ENCODE measurements at places on chromosomes 1 and 21. TPM values are rescaled to one million over a fixed set of nuclear protein-coding genes. Genes with fewer than 3 reads are reported as not detected.

SPRR2B gene
- not detected for total RNA-seq

DNA sequence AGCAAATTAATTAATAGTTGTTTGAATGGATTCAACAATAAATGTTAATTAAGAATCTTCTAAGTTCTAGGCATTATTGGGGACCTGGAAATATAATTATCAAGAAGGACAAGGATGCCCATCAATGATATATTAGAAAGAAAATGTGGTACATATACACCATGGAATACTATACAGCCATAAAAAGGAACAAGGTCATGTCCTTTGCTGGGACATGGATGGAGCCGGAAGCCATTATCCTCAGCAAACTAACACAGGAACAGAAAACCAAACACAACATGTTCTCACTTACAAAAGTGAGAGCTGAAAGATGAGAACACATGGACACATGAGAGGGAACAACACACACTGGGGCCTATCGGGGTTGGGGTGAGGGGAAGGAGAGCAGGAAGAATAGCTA is 141.4 kb upstream of the JUN start:
- DNase-seq, result no peak

- no peak for DNase-seq
Observed at GRCh38 chr21:17532292-17532691, 19.4 kb downstream of the CXADR start.

- no peak for DNase-seq
Observed at GRCh38 chr21:34017039-34017961, 56.1 kb upstream of the MRPS6 start.

DNA sequence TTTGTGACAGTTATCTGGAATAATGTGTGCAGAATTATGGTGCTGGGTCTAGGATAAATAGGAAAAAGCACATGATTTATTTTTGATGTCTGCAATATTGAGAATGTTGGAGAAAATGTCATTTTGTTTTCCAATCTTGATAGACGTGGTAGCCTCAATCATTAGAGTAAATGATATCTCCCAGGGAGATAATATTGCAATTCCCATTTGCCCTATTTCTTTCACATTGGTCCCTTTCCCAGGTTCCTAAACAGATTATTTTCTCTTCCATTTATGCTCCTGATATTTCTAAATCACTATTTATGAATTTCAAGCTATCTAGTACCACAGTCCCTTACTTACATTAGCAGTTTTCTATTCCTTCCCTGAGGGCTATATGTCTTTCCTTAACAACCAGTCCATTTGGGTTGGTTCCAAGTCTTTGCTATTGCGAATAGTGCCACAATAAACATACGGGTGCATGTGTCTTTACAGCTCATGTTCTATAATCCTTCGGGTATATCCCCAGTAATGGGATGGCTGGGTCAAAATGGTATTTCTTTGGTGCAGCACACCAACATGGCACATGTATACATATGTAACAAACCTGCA is 447.3 kb downstream of the PLA2G4A start:
- DNase-seq, result no peak

NIBAN1 gene
- total RNA-seq, result 351 TPM

WNT2B gene
- total RNA-seq, result 5.7 TPM

DNA sequence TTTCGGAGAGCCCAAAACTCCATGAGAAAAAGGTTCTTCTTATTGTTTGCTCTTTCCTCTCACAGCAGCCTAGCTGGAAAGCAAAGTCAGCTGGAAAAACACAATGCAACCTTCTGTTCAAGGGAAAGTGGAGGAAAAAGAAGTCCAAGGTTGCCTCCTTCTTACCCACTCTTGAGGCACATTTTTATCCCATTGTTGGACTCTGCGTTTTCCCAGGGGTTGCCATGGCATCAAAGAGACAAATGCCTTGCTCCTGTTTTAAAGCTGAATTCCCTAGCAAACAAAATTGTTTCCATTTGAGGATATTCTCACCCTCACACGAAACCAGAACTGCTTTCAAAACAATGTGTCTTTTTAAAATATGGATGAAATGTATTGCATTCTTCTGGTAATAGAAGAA is 45.1 kb upstream of the PALMD start:
- no peak for DNase-seq

DNA sequence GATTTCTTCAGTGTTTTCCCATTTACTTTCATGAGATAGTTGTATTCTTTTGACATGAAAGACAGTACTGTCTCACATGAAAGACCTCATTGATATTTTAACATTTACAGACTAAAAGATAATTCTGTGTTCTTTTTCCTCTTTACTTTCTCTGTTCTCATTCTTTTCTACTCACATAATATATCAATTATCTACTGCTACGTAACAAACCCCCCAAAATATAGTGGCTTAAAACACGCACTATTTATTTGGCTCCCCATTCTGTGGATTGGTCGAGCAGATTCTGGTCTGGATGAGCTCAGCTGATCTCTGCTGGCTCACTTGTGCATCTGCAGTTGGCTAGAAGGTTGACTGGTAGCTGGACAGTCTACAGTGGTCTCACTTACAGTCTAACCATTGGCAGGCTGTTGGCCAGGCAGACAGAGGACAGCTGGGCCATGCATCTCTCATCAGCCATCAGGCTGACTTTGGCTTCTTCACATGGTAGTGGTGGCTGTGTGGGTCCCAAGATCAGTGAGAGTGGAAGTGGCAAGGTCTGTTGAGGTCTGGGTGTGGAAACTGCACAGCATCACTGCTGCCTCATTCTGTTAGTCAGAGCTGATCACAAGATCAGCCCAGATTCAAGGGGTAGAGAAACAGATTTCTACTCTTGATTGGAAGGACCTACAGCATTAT is 63.2 kb downstream of the MPZL1 start:
- DNase-seq, result no peak

SPRR2E gene
- not detected for total RNA-seq

RIPK4 gene
- total RNA-seq, result 0.13 TPM

DNA sequence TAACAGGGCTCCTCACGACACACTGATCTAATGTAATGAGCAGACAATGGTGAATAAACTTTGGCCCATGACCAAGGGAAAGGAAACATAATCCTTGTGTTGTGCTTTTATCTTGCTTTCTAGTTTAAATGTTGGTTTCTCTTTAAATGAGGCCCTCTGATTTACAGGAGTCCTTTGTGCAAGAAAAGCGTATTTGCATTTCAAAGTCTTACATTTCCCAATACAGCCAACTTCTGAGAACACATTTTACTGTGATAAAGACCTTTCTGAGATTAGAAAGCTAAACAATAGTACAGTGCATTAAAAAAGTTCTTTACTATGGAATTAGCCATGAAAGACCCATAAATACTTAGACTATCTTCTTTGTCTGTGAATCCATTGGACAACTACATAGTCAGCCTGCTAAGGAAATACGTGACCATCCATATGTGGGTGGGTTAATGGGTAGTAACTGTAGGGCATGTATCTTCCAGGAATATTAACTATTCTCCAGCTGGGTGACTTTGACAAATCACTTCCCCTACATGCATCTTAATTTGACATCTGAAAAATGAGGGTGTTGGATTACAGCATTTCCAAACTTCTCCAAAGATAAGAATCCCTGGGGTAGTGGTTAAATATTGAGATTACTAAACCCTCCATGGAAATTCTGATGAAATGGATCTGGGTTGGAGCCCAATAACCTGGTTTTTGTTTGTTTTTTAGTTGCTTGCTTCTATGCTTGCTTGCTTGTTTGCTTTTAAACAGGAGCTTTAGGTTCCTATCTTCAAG is 50.3 kb upstream of the USP1 start:
- DNase-seq, result no peak

FYB2 gene
- total RNA-seq, result 6.0 TPM

CAPN9 gene
- total RNA-seq, result 0.38 TPM

- no peak for DNase-seq
Observed at GRCh38 chr1:117679868-117680267, 74.0 kb downstream of the TENT5C start.

LRRC38 gene
- 0.73 TPM for total RNA-seq

DNA sequence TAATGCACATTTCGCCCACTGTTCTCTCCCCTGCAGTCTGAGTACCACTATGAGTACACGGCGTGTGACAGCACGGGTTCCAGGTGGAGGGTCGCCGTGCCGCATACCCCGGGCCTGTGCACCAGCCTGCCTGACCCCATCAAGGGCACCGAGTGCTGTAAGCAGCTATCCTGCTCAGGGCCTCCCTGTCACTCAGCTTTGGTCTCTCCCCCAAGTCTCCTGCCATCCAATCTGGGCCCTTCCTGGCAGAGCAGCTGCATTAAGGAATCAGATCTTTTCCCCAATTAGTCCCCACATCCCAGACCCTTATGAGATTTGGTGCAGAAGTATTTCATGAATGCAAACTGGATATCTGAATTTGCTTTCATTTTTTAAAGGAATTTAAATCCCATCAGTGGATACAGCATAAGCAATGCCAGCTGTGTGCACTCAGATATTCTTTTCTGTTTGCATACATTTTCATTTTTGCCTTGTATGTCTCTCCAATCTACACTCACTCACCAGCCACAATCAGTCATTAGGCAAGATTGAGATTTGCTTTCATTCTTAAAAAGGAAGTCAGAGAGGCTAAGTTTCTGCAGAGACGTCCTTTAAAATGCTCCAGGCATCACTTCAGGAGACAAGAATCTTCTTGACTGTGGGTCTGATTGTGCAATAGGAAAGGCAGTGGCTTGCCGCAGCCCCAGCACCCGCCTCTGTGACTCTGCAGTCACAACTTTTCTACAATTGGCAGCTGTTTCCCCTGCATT is 48.1 kb downstream of the ELAPOR1 start:
- DNase-seq, result peak; percentile 85

DNA sequence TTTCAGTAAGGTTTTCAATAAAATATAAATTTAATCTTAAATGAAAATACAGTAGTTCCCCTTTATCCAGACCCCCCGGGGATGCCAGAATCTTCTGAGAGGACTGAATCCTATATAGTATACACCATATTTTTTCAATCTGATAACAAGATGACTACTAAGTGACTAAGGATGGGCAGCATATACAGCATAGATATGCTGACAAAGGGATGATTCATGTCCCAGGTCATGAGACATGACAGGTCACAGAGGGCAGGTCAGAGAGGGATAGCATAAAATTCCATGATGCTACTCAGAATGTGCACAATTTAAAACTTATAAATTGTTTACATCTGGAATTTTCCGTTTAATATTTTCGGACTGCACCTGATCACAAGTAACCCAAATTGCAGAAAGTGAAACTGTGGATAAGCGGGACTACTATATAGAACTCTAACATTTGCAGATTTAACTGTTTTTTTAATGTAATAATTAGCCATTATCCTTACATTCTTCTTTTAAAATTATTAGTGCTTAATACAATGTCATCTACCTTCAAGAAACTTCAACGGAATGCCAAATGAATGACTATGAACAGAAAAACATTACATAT is 48.8 kb downstream of the LRRC40 start:
- DNase-seq, result no peak

S100A7A gene
- total RNA-seq, result not detected

GRCh38 chr1:58574816-58575215 is 2.2 kb downstream of the TACSTD2 start:
- no peak for DNase-seq

ANKRD45 gene
- total RNA-seq, result 0.32 TPM

GRCh38 chr1:234911787-234912186 is 216.8 kb downstream of the TOMM20 start:
- no peak for DNase-seq

TMIGD3 gene
- 0.32 TPM for total RNA-seq

NGF gene
- 2.1 TPM for total RNA-seq

GRCh38 chr1:235725434-235725833 is 75.8 kb upstream of the GNG4 start:
- DNase-seq, result no peak

DNA sequence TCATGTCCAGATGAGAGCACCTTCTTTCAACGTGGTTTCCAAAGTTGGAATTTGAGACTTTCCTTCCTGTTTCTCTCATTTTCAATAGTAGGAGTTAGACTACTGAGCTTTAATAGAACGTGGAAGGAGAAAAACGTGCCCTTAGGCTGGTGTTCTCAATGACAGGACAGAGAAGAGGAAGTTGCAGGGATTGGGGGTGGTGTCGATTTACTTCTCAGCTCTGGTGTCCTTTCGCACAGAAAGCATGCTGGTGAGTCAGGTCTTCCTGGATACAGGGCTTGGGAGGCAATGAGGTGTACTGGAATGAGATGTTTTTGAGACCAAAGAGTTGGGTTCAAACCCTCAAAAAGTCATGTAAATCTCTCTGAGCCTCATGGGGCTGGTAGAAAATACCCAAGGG is 67.1 kb downstream of the HIVEP3 start:
- no peak for DNase-seq

DNA sequence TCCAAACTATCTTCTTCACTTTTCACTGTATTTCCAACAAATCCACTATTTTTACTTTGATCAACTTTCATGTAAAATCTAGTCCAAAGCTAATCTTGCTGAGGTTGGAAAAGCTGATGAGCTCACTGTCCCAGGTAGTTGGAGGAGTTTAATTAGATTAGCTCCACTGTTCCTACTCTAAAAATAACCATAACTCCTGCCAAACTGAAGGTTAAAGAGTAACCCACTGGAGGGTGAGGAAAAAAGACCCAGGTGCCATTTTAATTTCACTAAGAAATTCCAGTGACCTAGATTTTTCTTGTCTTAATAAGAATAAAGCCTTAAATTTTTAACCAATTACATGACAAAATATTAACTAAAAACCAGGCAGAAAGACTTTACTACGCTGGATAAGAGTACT is 15.3 kb downstream of the DCAF8 start:
- no peak for DNase-seq

- no peak for DNase-seq
Observed at GRCh38 chr21:31310750-31311149, 33.3 kb downstream of the TIAM1 start.

- DNase-seq, result peak; percentile 95
Observed at GRCh38 chr1:151611832-151612500, at the start of gene SNX27. Gene SNX27 (plus strand): TSS chr1:151612050. CDS start chr1:151612202, 152 bp downstream.

RHCE gene
- 0.57 TPM for total RNA-seq

DNA sequence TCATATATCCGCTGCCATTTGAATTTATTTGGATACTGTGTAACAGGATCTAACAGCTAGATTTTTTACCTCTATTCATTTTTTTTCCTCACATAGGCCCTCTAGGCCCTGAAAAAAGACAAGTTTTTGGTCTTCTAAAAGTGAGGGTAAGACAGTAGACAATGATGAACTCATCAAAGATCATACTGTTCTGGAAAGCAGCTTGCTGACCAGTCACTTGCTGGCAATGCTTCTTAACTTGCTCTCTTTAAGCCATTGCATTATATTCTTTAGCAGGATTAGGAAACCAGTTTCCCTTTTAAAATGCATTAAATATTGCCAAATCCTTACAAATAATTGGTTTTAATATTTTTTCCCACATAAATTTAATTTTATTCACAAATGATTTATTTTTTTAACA is 65.5 kb downstream of the SYT14 start:
- no peak for DNase-seq

GRCh38 chr1:186838380-186839040 is 9.8 kb downstream of the PLA2G4A start:
- DNase-seq, result no peak

DNA sequence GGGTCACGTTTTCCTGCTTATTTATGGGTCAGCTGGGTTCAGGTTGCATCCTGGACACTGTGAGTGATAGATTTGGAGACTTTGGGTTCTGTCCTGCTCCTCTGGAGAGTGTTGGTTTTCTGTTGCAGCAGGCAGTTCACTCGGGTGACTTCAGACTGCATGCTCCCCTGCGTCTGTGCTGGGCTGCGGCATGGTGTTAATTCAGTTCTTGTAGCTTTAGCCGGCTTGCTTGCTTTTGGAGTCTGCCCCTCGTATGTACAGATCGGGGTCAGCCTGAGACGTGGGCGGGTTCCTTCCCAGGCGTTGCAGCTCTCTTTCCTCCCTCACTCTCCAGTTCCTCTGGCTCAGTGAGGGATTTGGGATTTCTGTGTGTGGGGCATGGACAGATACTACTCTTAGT is 38.0 kb downstream of the PCNT start:
- no peak for DNase-seq

GRCh38 chr21:36750576-36750959 is 51.7 kb downstream of the SIM2 start:
- DNase-seq, result no peak

GRCh38 chr1:94821636-94822305 is 1.6 kb downstream of the SLC44A3 start:
- no peak for DNase-seq
